NCI-H2081 (cell line): ENCODE measurements at places on chromosomes 3 and 15.
A peak's percentile ranks its signal among the peaks of the same experiment; 100 is the strongest.

GRCh38 chr3:171066206-171066605 is 39.7 kb upstream of the SLC2A2 start:
- no peak for DNase-seq

DNA sequence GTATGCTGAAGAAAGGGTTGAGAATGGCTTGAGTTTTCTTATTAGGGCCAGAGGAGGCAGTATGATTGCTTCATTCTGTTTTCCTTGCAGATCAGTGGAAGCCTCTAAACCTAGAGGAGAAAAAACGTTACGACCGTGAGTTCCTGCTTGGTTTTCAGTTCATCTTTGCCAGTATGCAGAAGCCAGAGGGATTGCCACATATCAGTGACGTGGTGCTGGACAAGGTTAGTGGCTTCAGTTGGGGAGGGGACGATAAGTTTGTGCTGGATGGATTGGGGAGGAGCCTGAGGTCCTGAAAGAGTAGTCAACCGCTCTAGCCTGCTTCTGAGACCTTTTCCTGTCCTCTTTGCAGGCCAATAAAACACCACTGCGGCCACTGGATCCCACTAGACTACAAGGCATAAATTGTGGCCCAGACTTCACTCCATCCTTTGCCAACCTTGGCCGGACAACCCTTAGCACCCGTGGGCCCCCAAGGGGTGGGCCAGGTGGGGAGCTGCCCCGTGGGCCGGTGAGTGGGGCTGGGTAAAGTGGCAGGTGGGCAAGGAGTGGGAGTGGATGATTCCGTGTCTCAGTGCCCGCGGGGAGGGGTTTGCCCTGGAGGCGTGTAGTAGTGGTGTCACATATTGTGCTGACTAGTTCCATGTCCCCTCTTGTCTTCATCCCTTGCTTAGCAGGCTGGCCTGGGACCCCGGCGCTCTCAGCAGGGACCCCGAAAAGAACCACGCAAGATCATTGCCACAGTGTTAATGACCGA is 8.5 kb downstream of the EIF4G1 start:
- DNase-seq = no peak

DNA sequence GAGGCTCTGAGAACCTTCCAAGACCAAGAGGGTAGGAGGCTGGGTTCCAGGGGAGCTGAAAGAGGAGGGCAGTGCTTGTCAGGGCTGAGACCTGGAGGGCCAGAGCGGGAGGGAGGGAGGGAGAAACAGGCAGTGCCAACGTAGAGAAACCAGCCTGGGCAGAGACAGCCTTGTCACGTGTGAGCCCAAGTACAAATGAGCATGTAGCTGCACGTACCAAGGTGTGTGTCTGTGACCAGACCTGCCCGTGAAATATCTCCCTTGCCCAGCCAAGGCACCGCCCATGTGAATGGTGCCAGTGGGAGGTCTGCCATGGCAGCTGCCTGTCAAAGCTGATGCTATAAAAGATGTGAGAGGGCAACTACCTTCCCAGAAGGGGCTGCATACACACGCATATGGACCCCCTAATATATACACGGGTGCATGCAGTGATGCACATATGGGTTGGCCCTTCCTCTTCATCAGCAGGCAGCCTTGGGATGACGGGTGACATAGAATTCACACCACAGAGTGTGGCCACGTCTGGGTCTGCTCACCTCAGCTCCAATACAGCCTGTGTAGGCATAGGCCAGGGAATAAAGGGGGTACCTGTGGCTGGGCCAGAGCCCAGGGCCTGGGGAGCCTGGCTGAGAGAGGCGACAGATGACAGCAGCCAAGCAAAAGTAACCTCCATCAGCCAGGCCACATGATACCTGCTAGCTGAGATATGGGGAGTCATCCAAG is 7.8 kb upstream of the CTDSPL start:
- DNase-seq = no peak

GRCh38 chr15:62257996-62258521 is 93.0 kb upstream of the C2CD4B start:
- no peak for DNase-seq

DNA sequence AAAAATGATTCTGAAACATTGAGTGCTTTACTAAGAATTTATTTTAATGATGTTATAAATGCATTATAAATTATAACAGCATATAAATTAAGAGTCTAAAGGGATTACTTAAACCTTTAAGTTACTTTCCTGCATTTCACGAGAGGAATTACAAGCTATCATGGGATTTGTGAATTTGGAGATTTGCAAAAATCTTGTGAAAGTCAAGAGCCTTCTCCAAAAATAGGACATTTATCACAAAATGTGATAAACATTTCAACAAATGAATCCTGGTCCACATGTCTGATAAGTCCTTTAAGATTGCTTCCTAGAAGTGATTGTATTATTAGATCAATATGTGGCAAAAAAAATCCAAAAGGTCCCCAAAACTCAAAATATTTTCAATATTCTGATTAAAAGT is 154.5 kb downstream of the ATP8B4 start:
- no peak for DNase-seq

- DNase-seq = no peak
Measured at GRCh38 chr15:83104141-83104540, 3.3 kb upstream of the TM6SF1 start.

GRCh38 chr15:64152507-64153387 is 1.2 kb downstream of the SNX22 start:
- DNase-seq = no peak

DNA sequence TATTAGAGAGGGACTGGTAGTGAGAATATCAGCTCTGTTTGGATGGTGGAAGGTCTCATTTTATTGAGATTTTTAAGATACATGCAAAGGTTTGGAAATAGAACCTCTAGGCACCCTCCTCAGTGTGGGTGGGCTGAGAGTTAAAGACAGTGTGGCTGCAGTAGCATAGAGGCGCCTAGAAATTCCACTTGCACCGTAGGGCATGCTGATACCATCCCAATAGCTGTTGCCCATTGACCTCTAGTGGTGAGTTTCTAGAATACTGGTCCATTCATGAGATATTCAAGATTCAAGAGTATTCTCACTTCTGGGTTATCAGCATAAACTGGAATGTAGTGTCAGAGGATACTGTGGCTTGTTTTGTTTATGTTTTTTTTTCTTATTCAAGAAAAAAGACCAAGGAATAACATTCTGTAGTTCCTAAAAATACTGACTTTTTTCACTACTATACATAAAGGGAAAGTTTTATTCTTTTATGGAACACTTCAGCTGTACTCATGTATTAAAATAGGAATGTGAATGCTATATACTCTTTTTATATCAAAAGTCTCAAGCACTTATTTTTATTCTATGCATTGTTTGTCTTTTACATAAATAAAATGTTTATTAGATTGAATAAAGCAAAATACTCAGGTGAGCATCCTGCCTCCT is 87.2 kb downstream of the TGFBR2 start:
- peak; percentile 55 for DNase-seq

DNA sequence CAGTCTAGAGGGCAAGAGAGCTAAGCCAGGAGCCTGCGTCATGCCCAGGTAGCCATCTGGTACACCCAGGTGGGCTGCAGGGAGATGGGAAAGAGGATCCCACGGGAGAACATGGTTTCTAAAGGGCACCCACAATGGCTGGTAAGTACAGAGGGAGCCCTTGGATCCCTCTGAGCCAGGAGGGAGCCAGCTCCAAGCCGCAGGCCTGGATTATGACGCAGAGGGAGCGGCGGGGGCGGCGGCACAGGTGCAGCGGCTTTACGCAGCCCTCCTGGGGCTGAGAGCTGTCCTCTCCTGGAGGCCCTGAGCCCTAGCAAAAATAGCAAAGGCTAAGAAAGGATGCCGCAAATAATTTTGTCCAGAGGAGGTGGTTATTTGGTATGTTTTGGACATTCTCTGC is 2.8 kb downstream of the CAV3 start:
- DNase-seq = no peak

DNA sequence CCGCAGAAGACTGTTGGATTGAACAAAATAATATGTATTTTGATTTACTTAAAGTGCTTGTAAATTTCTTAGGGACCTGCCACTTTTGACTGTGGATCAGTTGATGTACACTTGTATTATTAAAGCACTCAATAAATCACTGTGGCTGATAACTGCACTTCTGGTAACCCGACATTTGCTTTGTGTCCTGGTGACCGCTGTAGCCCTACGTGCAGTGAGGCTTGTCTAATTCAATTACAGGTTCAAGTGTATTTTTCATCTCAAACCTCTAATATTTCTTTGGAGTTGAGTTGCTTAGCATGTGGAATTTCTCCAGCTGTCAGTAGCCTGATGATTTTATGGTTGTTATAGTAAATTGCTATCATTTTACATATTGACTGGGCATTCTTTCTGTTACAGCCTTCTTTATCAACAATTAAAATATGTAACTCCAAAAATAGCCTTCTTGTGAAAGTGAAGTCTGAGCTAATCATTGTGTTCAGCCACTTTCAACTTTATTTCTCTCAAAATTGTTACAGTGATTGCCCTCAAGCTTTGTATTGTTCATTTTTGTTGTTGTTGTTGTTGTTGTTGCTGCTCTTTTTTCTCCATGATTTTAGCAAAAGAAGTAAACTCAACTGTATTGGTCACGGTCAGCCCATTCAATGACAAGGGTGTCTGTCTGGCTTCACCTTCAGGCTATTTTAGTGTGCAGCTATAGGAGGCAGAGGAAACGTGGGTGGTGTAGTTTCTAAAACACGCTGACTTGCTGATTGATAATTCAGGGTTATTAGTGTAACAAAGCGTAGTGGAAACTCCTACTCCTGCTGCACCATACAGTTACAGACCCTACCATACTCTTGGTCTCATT is 215.1 kb upstream of the UBE2E1 start:
- DNase-seq = no peak

- no peak for DNase-seq
Measured at GRCh38 chr3:12755754-12756153, 3.3 kb downstream of the TMEM40 start.

DNA sequence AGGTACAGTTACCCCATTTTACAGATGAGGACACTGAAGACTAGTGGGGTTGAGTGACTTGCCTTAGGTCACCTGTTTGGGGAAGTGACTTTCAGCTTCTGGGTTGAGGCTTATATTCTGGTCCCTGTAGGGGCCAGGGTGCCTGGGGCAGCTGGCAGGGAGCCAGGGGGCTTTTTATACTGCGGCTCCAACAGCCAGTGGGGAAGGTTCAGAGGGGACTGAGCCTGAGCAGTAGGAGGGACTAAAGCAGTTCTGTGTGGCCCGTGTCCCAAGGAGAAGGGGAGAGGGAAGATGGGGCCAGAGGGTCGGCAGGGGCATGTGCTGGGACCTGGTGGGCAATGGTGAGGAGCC is 37.7 kb downstream of the SLC6A6 start:
- DNase-seq = no peak

- no peak for DNase-seq
Measured at GRCh38 chr15:81146466-81146865, 12.4 kb downstream of the CFAP161 start.

- DNase-seq = no peak
Measured at GRCh38 chr3:101732240-101732641, 7.8 kb downstream of the CEP97 start.

GRCh38 chr15:96135166-96136093 is 195.1 kb upstream of the NR2F2 start:
- no peak for DNase-seq

DNA sequence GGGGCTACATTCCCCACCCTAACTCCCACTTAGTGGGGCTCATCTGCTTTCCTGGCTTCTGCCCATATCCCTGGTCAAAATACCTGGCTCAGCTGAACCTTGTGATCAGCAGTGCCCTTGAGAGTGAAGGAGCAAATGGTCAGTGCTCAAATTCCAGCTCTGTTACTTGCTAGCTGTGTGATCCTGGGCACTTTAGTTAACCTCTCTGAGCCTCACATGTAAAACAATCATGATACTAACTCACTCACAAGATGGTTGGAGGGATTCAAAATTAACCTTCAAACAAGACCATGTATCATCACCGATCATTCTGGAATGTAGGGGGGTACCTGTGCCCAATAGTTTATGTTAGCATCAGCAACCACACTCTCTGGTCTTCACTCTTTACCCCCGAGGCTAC is 325.6 kb upstream of the TLE3 start:
- DNase-seq = no peak

DNA sequence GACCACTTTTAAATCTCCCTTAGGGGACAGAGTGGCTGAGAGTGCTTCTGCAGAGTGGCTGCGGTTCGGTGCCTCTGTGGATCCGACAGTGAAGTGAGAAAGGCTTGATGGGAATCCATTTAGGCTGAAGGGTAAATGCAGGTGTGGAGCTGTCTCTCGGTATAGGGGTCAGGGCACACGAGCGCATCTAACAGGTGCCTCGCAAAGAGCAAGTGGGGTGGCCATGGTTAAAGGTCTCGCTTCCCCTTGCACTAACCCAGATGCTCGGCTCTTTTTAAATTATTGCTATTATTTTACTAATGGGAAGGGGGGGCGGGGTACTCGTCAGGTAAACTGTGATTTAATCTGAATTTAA is 598 bp upstream of the GJD2 start:
- DNase-seq = no peak

DNA sequence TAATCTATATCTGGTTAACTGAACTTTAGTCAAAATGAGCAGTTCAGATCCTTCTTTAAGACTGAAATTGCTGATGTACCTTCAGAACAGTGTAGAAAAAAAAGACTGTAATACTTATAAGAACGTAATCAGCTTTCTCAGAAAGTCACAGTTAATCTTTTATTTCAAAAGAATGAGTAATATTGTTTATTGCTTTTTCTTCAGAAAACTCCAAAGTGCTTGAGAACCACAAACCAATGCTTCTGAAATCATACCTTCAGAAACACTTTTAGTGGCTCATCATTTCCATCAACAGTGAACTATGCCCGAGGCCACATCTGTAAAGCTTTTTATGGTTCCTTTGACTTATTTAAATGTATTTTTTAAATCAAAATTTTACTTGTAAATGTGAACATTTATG is 33.3 kb upstream of the CLASP2 start:
- DNase-seq = no peak

- peak; percentile 68 for DNase-seq
Measured at GRCh38 chr3:134485075-134485717, 589 bp downstream of the ANAPC13 start.

DNA sequence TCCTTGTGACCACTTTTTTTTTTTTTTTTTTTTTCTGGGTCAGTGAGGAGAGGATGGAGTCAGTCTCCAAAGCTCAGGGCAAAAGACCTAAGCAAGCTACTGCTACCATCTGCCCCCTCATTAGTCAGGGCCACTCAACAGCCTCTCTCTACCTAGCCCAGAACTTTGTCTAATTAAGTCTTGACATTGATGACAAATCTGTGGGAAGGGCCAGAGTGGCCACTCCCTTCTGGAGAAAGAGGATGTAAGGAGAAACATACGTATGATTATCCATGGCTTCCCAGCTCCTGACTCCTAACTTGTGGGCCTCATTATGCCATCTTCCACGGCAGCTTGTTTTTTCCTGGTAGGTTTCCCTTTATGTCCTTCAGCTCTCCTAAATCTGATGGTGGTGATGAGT is 37.9 kb downstream of the NR1I2 start:
- no peak for DNase-seq

DNA sequence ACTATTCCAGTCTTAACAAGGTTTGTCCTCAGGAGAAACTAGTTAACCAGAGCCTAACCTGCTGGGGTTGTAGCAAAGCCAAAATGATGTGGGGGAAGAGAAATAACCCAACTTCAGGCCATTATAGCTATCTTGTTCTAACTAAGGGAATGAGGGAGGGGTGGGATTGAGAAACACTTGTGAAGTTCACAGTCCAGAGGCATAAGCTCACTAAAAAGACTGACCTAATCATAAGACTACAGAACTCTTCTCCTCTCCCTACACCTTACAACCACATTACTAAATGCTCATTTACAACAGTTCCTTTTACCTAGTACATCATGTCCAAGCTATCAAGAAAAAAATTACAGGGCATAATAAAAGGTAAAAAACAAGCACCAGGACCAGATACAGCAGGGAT is 52.8 kb downstream of the UBE3A start:
- no peak for DNase-seq

GRCh38 chr15:61749169-61749568 is 311.1 kb downstream of the VPS13C start:
- DNase-seq = no peak

- peak; percentile 38 for DNase-seq
Measured at GRCh38 chr3:129934234-129935123, 40.0 kb upstream of the TRH start.
